ENCODE measurements at places on chromosomes 1 and 21.

- DNase-seq: no peak
Measured at GRCh38 chr1:246308533-246309075, 198.5 kb downstream of the SMYD3 start.

- DNase-seq: no peak
Measured at GRCh38 chr1:12539320-12539704, 78.7 kb downstream of the DHRS3 start.

GRCh38 chr21:38241029-38241740 lies 15.6 kb upstream of the KCNJ15 start:
- no peak for DNase-seq

GRCh38 chr1:74180490-74180889 lies 17.5 kb downstream of the LRRIQ3 start:
- no peak for DNase-seq

Data from NCI-H1417 (cell line).